COR-L47 (cell line): ENCODE measurements at places on chromosomes 11 and 22.

DNA sequence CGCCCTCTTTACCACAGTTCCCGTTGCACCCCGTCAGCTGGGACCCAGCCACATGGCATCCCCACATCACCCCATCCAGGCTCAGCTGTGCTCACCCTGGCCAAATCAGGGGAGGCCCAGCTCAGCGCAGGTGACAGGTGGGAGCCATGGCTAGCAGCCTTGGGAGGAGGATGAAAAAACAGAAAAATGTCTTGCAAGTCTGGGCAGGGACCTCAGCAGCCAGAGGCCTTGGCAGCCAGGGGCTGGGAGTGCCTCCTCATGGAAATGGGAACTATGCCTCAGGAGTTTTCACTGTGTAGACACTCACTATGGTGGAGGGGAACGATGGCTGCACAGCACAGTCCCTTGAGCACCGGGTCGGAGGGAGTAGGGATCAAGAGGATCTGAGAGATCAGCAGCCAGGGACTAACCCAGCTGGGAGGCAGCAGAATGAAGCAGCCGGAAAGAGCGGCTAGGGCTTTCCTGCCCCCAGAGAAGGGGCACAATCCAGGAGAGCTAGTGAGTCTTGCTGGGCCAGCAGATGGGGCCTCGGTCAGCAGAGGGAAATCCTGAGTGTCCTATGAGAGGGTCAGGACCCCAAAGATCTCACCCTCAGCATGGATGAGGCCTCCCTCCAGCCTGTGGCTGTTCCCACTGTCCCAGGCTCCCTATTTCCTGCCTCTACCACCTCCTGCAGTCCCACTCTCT, 6.2 kb upstream of the FTH1 start:
- no peak for DNase-seq

DNA sequence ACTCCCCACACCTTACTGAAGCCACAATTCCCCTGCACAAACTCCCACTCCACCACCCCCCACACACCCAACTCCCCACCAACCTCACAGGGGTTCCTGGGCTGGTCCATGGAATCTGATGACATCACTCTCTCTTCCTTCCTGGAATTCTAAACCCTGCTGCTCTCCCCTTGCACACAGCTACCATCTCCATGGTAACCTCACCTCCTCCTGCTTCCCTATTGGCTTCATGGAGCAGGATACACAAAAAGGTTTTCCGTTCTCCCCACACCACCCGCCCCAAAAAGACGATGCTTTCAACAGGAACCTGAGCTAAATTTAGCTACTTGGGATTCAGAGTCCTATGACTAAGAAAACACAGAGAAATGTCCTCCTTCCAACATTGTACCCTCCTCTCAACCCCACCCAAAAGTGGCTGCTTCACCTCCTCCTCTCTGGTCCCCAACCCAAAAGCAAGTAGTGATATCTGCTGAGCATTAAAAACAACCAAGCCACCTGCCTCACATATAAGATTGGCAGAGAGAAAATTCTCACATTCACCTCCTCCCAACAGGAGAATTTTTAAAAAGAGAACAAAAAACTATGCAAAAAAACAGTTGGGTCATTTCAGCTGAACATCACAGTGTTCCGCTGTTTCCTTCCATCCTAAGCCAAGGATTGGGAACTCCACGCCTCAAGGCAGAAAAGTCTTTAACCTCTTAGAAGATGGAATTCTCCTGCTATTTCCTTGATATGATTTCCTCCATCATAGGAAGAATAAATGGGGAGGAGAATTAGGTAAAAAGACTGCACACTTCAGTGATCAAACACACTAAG, 66.9 kb downstream of the RBFOX2 start:
- peak; percentile 63 for DNase-seq

- no peak for DNase-seq
Observed at GRCh38 chr11:8392166-8392565, 128.5 kb upstream of the LMO1 start.

DNA sequence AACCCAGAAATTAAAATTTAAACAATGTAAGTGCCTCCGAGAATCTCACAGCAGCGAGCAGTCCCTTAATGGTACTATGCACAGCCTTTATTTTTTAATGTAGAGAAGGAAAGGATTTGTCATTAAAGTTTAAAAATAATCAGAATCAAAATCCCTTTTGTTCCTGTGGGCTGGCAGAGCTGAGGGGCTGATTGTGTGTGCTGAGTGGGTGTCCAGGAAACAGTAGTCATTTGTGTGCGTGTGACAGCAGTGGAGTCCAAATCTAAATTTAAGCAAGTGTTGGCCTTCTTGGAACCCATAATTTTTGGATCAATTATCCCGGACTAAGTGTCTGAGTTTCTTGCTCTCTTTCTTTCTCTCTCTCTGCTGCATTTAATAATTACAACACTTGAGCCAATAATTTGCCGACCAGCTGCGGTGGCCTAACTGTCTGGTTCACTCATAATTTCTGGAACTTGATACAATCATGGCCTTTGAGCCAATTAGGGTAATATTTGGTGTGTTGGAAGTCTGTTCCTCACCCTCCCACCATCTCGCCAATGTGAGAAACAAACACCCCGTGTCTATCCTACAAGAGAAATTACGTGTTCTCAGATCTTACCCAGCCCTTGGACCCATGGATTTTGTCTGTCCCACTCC, 528.0 kb downstream of the SOX6 start:
- no peak for DNase-seq

- DNase-seq: no peak
Observed at GRCh38 chr11:29306527-29306926, 710.3 kb downstream of the KCNA4 start.

- DNase-seq: no peak
Observed at GRCh38 chr22:42587588-42588175, 27.0 kb downstream of the POLDIP3 start.

- DNase-seq: no peak
Observed at GRCh38 chr22:25346859-25347751, 127.7 kb downstream of the CRYBB2 start.

GRCh38 chr11:45275828-45276227, 10.3 kb downstream of the SYT13 start:
- DNase-seq: no peak

DNA sequence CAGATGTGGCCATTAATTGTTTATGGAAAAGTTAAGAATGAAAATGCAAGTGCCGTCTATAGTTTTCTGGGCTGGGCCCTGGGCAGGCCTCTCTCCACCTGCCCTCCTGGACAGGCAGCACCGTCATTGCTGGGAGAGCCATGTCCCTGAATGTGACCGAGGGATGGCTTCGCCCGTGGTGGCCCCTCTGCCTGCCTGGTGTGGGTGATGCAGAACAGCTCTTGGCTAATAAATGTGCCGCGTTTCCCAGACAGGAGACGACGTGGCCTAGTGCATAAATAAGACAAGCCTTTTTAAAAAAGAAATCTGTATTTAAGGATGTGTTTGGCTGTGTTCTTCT, 407.3 kb downstream of the TBC1D22A start:
- no peak for DNase-seq

DNA sequence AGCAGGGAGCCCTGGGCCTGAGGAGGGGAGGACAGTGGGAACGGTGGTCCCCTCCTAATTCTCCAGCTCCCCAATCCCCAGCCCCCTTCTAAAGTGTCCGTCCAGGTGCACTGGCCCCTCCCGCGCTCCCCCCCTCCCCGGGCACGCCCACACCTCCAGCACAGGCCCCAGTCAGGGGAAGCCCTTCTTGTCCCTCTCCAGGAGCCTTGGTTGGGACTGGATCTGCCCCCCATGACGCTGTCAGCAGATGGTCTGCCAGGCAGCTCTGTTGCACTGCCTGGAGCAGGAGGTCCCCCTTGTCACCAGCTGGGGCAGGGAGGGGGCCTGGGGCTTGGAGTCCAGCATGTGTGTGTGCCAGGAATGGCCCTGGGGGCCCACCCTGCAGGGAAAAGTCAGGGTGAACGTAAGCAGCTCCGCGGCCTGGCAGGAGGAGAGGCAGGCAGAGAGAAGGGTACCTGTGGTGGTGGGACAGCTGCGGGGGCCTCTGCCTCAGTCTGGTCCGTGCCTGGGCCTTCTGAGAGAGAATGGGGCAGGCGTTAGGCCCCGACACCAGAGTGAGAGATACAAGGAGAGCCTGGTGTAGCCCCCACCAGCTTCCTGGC, 1.6 kb downstream of the IRF7 start:
- DNase-seq: no peak

DNA sequence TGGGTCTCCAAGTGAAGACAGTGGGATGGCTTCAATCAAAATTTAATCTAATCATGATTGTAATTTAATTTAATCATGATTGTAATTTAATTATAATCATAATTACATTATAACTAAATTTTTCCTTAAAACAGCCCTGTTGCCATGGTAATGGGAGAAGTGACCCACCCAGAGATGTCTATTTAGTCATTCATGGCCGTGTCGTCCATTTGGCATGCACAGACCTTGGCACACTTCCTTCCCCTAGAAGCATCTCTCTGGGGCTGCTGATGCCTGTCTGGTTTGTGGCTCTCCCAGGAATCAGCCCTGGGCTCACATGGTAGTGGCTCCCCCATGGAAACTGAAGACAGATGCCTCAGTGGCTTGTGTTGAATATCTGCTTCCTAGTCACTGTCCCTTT, 27.0 kb downstream of the P4HA3 start:
- DNase-seq: no peak

DNA sequence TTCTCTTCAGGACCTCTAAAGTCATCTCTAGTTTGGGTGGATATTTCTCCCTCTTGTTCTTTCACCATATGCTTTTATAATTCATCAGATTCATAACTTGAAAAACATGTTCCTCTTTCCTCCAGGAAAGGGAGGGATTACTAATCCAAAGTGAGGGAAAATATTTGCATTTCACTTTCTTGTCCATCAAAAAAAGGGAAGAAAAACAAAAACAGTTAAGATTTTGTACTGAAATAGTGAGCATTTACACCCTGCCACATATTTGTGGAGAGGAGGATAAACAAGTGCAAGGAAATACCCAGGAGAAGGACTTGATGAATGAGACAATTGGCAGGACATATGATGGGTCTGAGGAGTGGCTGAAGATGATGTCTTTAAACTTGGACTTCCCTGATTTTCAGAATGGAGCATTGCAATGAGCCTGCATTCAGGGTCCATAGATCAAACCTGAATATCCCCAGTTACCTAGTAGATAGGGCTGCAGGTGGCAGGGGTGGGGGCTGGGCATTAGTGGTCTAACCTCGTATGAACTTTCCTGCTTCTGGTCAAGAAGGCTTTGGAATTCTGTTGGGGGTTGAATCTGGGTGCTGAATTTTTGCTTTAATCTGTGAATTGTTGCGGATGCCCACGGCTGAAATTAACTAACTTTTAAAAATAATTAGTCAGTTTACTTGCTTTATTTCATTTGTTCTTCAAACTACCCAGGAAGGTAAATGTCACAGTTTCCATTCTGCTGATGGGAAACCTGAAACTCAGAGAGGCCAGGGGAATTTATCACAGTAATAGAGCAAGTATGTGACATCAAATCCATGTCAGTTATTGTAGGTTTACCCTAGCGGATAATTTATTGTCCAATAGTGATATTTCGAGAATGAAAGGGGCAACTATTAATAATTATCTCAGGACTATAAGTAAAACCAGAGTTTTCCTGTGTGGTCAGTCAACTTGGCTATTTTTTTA, 36.9 kb upstream of the TMEM123 start:
- no peak for DNase-seq

DNA sequence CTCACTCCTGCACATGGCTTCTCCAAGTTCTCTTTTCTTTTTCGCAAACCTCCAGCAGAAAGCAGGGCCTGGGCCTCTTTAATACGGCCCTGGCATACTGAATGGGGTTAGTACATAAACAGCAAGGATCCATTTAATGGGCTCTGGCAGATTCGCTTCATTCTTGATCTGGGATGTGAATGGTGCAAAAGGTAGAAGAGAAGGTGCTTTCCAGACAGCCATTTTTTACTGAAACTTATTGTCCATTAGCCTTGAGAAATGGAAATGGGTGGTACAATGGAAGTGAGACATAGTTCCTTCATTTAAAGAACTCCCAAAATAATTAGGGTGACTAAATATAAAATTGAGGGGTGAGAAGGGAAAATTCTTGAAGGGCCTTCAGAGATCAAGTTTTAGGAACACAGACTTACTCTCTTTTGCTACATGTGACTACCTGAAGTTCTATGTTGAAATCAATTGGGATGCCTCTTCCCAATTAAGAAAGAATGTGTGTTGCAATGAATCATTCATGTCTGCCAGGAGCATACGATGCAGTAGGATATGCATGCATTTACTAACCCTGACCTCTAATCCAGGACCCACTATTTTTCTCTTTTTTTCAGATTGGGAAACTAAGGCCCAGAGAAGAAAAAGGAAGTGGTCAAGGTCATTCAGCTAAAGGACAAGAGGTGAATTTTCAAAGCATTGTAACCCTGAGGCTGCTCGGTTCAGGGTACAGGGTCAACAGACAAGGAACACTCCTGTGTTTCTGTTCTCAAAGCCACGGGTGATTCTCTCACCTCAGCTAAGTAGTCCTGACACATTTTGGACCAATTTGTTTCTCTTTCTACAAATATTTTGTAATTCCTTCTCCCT, 144.1 kb downstream of the BBOX1 start:
- no peak for DNase-seq

DNA sequence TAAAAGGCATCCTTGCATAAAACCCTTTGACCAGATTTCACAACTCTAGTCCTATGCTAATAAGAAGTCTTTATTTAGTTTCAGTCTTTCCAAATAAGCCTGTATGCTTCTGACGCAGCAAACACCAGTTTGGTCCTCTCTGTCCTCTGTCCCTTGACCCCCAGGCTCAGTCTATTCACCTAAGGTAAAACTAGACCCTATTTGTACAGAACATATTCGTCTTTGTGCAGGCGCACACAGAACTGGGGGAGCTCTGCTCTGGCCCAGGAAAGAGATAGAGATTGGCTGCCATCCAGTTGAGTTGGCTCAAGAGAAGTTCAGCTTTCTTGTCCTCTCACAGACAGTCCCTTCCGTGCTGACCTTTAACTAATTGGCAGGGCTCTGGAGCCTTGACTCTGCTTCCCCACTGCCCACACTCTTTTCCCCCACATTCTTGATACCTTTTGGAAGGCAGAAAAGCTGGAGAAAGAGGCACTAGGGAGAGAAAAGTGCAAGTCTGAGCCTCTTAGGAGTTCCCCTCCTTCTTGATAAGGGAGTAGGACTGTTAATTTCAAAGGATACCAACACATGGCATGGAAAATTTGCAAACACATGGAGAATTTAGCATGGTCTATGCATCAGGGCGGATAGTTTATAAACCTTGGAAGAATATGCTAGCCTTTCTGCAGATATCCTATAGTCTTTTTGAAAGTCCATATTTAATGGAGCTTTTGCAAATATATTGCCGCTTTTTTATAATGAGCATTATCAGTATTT, 21.2 kb upstream of the PSMA1 start:
- no peak for DNase-seq

DNA sequence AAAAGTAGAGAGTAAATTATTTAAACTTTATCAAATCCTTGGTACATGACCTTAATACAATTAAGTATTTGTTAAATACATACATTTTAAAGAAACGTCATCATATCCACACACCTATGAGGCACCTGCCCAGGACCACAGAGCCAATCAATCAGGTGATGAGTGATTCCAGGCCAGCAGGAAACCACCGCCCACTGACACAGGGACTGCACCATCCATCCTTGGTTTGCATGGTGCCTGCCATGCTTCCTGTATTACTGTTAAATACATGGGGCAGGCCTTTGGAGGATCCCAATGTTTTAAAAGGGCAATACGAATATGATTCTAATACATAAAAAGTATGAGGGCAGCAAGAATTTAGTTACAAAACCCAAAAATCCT, 7.0 kb upstream of the TBC1D10A start:
- DNase-seq: no peak
